Psoas muscle (tissue), 8 donors: ENCODE measurements at places on chromosomes 3 and 15. TPM values are rescaled to one million over a fixed set of nuclear protein-coding genes. Genes with fewer than 3 reads are reported as not detected.

DNA sequence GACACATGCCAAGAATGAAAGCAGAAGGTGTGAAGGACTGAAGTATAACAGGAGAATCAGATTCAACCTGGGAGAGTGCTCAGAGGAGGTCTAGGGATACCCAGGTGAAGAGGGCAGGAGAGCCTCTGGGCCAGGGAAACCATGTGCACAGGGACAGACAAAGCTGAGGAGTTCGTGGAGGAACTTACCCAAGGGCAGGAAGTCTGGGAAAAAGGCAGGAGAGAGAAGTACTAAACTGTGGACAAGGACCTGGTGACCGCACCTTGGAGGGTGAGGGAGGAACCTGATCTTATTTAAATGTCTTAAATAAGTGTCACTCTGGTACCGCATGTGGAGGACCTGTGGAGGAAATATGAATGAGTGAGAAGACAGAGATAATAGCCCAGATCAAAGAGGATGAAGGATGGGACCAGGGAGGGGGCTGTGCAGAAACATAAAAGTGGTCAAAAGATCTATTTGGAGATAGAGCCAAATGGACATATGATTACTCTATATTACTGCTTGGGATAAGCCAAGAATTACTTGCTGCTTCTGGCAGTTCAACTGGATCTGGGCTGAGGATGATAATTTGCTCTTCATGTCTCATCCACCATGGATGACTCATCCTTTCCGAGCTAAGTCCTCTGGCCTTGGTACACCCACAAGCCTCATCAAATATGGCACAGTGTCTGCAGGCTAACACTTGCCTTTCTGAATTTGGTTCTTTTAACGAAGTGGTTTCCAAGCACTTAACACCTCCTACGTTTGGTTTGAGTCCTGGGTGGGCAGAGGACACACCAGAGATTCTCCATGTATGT lies 116.9 kb upstream of the NMNAT3 start:
- H3K36me3 ChIP-seq = no peaks in the 10 kb centered on the region
- H3K27ac ChIP-seq = no peak overlapping the region
- H3K4me3 ChIP-seq = no peak overlapping the region
- H3K4me1 ChIP-seq = no peaks in the 10 kb centered on the region
- DNase-seq = no peak

DNA sequence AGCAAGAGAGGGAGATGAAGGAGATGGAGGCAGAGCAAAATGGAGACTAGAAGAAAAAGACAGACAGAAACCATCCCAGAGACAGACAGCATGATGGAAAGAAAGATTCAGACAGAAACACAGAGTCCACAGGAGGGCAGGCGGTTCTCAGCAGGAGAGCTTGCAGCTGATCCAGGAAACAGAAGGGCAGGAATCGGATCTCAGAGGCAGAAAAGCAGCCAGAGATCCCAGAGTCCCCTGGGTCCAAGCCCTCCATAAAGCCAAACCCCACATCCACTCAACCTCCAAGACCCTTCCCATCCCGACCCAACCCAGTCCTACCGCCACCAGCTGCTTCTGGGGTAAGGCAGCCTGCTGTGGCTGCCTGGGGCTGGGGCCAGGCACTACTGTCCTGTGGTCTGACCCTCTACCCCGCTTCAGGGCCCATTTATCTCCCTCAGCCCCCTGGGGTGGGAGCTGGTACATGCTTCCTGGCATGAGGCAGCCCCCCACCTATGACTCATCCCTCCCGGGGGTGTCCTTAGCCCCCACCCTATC lies at the start of gene UCN2:
UCN2 (minus strand) TSS at position 400 of the 537 bp plus-strand sequence. CDS start 657 bp downstream, outside the sequence.
- H3K27me3 ChIP-seq = no peaks in the 10 kb centered on the region
- H3K36me3 ChIP-seq = no peaks in the 10 kb centered on the region
- H3K4me3 ChIP-seq = no peak within 1 kb of the TSS
- H3K4me1 ChIP-seq = peaks cover 23% of the 10 kb centered on the region

- H3K4me3 ChIP-seq = no peak overlapping the region
- H3K36me3 ChIP-seq = no peaks in the 10 kb centered on the region
- no peaks in the 10 kb centered on the region for H3K27me3 ChIP-seq
Measured at GRCh38 chr15:79007066-79007465, 62.2 kb upstream of the CTSH start.

- no peaks in the 10 kb centered on the region for H3K36me3 ChIP-seq
- no peaks in the 10 kb centered on the region for H3K27me3 ChIP-seq
- H3K4me1 ChIP-seq = no peaks in the 10 kb centered on the region
Measured at GRCh38 chr3:194040516-194041273, 95.3 kb upstream of the HES1 start.

GRCh38 chr3:184002469-184002868 lies 15.2 kb downstream of the ABCC5 start:
- peak overlapping the region; percentile 84 for H3K27ac ChIP-seq
- H3K4me3 ChIP-seq = peak overlapping the region; percentile 9
- H3K4me1 ChIP-seq = peaks cover 73% of the 10 kb centered on the region
- no peaks in the 10 kb centered on the region for H3K27me3 ChIP-seq
- H3K36me3 ChIP-seq = no peaks in the 10 kb centered on the region

DNA sequence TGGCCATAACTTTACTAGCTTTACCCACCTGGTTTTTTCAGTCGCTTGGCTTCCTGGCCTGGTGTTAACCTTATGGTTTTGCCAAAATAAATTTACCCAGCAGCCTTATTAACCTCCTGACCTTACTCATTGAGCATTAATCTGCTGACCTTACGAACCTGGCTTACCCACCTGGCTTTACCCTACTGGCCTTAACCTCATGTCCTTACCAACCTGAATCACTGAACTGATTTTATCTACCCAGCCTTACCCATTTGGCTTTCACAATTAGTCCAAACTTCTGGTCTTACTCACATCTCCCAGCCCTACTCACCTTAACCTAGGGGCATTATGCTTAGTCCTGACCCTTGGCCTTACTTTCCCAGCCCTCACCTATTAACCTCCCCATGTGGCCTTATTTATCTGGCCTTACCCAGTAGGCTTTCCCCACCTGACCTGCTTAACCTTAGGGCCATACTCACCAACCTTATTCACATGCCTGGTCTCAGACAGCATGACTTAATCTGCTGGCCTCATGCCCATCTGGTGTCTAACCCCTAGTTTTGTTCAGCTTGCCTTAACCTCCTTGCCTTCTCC lies 93.4 kb downstream of the IL12A start:
- no peaks in the 10 kb centered on the region for H3K27me3 ChIP-seq
- H3K36me3 ChIP-seq = no peaks in the 10 kb centered on the region
- H3K4me3 ChIP-seq = no peak overlapping the region
- no peak overlapping the region for H3K27ac ChIP-seq
- no peak for DNase-seq

GRCh38 chr15:68298336-68298735 lies 20.8 kb downstream of the FEM1B start:
- H3K27ac ChIP-seq = no peak overlapping the region
- no peak for DNase-seq
- no peaks in the 10 kb centered on the region for H3K27me3 ChIP-seq
- peaks cover 45% of the 10 kb centered on the region for H3K4me1 ChIP-seq

- no peak overlapping the region for H3K4me3 ChIP-seq
- H3K4me1 ChIP-seq = peaks cover 10% of the 10 kb centered on the region
- no peak for DNase-seq
- H3K36me3 ChIP-seq = no peaks in the 10 kb centered on the region
- no peak overlapping the region for H3K27ac ChIP-seq
Measured at GRCh38 chr3:190696777-190697501, 165.6 kb downstream of the GMNC start.

DNA sequence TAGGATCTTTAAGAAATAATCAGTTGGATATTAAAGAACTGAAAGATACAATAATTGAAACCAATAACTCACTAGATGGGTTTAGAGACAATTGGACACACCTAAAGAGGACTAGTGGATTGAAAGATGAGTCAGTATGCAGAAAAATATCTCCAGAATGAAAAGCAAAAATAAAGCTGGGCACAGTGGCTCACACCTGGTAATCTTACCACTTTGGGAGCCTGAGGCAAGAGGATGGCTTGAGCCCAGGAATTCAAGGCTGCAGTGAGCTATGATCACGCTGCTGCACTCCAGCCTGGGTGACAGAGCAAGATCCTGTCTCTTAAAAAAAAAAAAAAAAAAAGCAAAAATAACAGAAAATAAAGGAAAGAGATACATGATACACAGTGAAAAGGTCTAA lies 37.4 kb upstream of the CCDC174 start:
- no peak for DNase-seq
- H3K27me3 ChIP-seq = no peaks in the 10 kb centered on the region
- no peaks in the 10 kb centered on the region for H3K4me1 ChIP-seq
- H3K4me3 ChIP-seq = no peak overlapping the region
- H3K36me3 ChIP-seq = no peaks in the 10 kb centered on the region

- H3K27me3 ChIP-seq = no peaks in the 10 kb centered on the region
- no peak for DNase-seq
- H3K27ac ChIP-seq = no peak overlapping the region
- no peak overlapping the region for H3K4me3 ChIP-seq
Measured at GRCh38 chr15:57676585-57676984, 29.9 kb upstream of the POLR2M start.

GRCh38 chr3:144128108-144128892 lies 156.7 kb downstream of the DIPK2A start:
- no peak overlapping the region for H3K27ac ChIP-seq
- H3K4me1 ChIP-seq = no peaks in the 10 kb centered on the region
- no peaks in the 10 kb centered on the region for H3K27me3 ChIP-seq
- H3K4me3 ChIP-seq = no peak overlapping the region
- no peak for DNase-seq
- H3K36me3 ChIP-seq = no peaks in the 10 kb centered on the region

DNA sequence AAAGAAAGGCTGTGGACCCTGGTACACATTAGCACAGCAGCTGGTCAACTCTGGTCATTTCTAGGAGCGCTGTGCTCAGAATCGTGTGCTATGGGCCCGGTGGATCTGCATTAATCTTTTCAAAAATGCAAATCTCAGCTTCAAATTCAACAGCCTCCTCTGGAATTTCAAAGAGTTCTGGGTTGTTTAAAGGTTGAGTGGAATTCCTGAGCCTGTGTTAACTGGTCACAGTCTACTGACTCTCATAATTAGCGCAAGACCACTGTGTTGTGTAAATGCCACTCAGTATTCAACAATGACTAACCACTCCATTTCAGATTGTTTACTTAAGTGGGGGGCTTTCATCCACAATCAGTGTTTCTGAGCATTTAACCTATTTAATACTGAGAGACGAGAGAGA lies 2.7 kb upstream of the ARNT2 start:
- no peak overlapping the region for H3K4me3 ChIP-seq
- no peaks in the 10 kb centered on the region for H3K36me3 ChIP-seq
- H3K4me1 ChIP-seq = peaks cover 11% of the 10 kb centered on the region
- no peaks in the 10 kb centered on the region for H3K27me3 ChIP-seq
- no peak overlapping the region for H3K27ac ChIP-seq

- H3K4me3 ChIP-seq = no peak overlapping the region
- DNase-seq = no peak
- no peak overlapping the region for H3K27ac ChIP-seq
- no peaks in the 10 kb centered on the region for H3K36me3 ChIP-seq
Measured at GRCh38 chr3:4061195-4061594, 242.0 kb upstream of the SETMAR start.

GRCh38 chr3:53162672-53163443 lies 1.8 kb downstream of the PRKCD start:
- DNase-seq = no peak
- no peaks in the 10 kb centered on the region for H3K36me3 ChIP-seq
- no peak overlapping the region for H3K27ac ChIP-seq
- peak overlapping the region; percentile 72 for H3K4me3 ChIP-seq
- no peaks in the 10 kb centered on the region for H3K27me3 ChIP-seq
- peaks cover 19% of the 10 kb centered on the region for H3K4me1 ChIP-seq

- H3K36me3 ChIP-seq = peaks cover 77% of the 10 kb centered on the region
- no peaks in the 10 kb centered on the region for H3K27me3 ChIP-seq
- H3K27ac ChIP-seq = no peak overlapping the region
Measured at GRCh38 chr15:34943711-34944110, 25.8 kb downstream of the AQR start.

DNA sequence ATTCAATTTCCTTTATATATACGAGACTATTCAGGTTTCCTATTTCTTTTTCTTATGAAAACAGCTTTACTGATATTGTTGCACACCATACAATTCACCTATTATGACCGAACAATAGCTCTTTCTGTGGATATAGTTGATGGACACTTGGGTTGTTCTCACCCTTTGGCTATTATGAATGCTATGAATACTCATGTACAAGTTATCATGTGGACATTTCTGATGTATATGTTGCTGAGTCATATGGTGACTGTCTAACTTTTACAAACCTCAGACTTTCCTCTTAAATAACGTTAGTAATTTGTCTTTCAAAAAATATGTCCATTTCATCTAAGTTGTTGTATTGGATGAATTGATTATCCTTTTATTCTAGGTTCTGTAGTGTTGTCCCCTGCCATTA lies 15.7 kb upstream of the USF3 start:
- H3K4me1 ChIP-seq = peaks cover 8% of the 10 kb centered on the region
- H3K27me3 ChIP-seq = no peaks in the 10 kb centered on the region
- no peak overlapping the region for H3K4me3 ChIP-seq

DNA sequence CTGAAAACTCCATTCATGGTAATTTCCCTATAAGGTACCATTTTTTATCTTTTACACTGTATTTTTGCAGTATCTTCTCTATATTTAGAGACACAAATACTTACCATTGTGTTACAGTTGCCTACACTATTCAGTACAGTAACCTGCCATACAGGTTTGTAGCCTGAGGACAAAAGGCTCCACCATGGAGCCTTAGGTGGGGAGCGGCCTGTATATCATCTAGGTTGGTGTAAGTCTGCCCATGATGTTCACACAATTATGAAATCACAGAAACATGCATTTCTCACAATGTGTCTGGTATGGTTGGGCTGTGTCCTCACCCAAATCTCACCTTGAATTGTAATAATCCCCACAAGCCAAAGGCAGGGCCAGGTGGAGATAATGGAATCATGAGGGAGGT lies 43.9 kb upstream of the LYSMD4 start:
- no peak overlapping the region for H3K4me3 ChIP-seq
- no peaks in the 10 kb centered on the region for H3K36me3 ChIP-seq
- no peaks in the 10 kb centered on the region for H3K4me1 ChIP-seq
- DNase-seq = no peak
- no peaks in the 10 kb centered on the region for H3K27me3 ChIP-seq

- H3K4me3 ChIP-seq = no peak overlapping the region
- H3K36me3 ChIP-seq = no peaks in the 10 kb centered on the region
- DNase-seq = no peak
Measured at GRCh38 chr3:53695324-53695690, 150.9 kb downstream of the CHDH start.

- no peak overlapping the region for H3K27ac ChIP-seq
- H3K4me3 ChIP-seq = no peak overlapping the region
- H3K36me3 ChIP-seq = no peaks in the 10 kb centered on the region
- H3K4me1 ChIP-seq = peaks cover 11% of the 10 kb centered on the region
- no peak for DNase-seq
Measured at GRCh38 chr15:25741256-25741580, 121.9 kb downstream of the ATP10A start.

SH2D7 gene
- not detected for total RNA-seq

PDCD6IP gene
- 132 TPM for total RNA-seq

SLTM gene
- 38.2 TPM for total RNA-seq

GRAMD2A gene
- total RNA-seq = not detected

PRICKLE2 gene
- 3.2 TPM for total RNA-seq

DNAH12 gene
- total RNA-seq = 0.05 TPM

PGBD4 gene
- 1.4 TPM for total RNA-seq

DLL4 gene
- 9.9 TPM for total RNA-seq

GOLGA6L4 gene
- 0.81 TPM for total RNA-seq

DUOXA2 gene
- total RNA-seq = not detected

SERPINI2 gene
- not detected for total RNA-seq
